Natural killer cell (primary cell): ENCODE measurements at places on chromosomes 12 and 14.
A peak's percentile ranks its signal among the peaks of the same experiment; 100 is the strongest.

- no peak for DNase-seq
Observed at GRCh38 chr14:50941151-50941550, 3.1 kb downstream of the PYGL start.

DNA sequence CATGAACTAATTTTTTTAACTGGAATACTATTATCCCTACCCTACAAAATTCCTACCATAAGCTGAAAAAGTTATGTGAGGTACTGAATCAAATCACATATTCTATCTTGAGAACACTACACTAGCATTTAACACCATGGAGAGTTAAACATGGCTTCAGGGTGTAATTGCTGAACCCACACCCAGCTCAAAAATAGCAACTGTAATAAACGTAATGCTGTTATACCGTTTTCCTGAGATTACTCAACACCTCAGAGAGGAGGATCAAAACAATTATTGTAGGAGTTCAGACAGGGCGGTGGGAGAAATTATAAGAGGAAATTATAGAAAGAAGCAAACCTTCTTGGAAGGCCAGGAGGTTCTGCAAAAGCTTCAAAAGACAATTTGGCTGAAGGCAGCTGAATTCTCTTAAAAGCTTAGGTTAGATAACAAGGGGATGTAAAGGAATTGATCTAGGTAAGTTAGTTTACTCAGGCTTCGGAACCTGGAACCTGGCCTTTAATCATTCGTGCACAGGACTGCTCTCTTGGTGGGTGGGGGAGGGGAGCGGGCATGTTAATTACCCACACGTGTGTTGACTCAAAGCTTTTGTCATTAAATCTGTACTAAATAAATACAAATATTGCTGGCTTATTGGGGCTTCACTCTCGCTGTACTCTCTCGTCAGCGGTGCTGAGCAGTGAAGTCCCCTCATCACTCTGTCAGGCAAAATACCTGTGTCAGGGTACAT is 12.1 kb upstream of the IPO8 start:
- no peak for DNase-seq

DNA sequence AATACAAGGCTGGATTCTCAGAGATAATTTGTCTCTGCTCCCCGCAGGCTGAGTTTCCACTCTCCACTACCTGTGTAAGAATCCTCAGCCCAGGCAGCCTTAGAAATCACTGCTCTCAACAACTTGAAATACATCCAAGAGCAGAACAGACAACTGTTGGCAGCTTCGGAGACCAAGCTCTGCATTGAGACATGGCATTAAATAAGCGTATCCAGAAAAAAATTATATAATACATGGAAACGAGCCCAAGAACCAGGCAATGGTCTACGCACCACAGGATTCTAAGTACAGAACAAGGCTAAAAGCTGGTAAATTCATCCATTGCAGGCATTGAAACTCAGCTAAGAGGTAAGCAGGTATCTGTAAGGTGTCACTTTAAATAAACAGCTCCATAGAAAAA is 165.5 kb upstream of the DIO3 start:
- no peak for DNase-seq

- DNase-seq, result no peak
Observed at GRCh38 chr12:29889737-29890136, 106.0 kb upstream of the TMTC1 start.

DNA sequence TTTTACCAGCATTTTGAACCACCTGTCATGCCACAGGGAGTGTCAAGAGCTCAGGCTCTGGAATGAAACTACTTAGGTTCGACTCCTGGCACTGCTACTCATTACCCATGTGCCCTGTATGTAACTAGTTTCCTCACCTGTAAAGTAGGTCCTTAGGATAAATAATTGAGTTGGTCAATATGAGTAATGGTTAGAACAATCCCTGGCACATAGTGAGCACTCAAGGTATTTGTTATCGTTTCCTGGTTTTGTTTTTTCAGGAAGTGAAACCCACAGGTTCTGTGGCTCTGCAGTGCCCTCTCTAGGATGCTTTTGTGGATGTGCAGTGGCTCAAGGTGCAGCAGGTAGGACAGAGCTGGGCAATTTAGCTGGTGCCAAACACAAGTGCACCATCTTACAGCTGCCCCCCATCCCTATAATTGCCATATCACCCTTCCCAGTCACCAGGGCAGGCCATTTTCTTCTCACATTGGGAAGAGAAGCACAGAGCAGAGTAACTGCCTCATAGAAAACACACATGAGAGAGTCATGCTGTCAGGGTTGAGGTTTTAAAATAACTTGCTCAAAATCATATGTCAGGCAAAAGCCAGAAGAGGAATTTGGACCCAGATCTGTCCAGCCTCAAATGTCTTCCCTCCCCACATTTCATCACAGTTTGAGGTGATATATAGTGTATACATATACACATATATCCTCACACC is 297.5 kb downstream of the RPAP3 start:
- DNase-seq, result peak; percentile 70

DNA sequence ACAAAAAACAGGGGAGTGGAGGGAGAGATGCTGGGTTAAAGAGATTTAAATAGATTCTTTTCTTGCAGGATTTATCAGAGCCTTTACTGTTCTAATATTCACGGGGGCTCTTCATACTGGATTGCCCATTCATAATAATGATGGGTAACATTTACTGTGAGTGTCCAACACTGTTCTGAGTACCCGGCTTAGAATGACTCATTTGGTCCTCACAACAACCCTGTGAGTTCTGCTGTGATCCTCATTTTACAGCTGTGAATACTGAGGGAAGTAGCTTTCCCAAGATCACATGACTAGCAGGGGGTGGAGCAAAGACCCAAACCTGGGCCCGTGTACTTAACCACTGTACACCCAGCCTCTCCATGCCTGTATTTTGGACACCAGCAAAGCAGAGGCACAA is 113.4 kb downstream of the NT5DC3 start:
- no peak for DNase-seq

DNA sequence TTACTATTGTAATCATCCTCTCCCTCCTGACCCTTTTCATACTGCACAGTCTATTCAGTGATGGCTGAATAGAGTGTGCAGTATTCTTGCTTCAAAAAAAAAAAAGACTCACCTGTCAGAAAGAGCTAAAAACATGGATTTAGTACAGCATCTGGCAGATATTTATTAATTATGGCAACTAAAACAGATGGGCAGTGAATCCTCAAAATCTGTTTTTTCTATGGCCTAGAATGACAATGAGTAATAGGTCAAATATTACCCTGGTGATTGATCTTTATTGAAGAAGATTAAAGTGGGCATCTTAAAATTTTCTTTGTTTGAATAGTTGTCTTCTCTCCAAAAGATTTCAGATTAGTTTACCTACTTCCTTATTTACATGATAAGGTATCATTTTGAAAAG is 543.6 kb downstream of the FOXG1 start:
- DNase-seq, result no peak

- no peak for DNase-seq
Observed at GRCh38 chr12:25307818-25308217, 57.1 kb upstream of the KRAS start.

GRCh38 chr14:64574371-64575107 is 24.8 kb downstream of the PPP1R36 start:
- DNase-seq, result no peak

DNA sequence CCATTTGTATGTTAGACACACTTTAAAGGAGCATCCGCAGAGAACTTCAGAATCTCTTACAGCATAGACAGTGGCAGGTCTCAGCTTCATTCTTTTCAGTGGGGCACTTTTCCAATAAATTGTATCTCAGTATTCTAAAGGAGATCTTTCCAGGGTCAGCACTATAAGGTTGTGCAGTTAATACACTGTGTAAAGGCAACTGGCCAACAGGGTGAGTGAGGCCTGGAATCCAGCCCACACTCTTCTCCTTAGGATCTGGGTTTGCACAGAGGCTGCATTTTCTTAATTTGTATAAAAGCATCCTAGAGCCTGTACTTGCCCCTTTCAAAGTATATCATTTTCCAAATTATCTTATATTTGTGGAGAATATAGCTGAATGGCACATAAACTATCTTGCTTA is 94.2 kb downstream of the MYF5 start:
- no peak for DNase-seq

DNA sequence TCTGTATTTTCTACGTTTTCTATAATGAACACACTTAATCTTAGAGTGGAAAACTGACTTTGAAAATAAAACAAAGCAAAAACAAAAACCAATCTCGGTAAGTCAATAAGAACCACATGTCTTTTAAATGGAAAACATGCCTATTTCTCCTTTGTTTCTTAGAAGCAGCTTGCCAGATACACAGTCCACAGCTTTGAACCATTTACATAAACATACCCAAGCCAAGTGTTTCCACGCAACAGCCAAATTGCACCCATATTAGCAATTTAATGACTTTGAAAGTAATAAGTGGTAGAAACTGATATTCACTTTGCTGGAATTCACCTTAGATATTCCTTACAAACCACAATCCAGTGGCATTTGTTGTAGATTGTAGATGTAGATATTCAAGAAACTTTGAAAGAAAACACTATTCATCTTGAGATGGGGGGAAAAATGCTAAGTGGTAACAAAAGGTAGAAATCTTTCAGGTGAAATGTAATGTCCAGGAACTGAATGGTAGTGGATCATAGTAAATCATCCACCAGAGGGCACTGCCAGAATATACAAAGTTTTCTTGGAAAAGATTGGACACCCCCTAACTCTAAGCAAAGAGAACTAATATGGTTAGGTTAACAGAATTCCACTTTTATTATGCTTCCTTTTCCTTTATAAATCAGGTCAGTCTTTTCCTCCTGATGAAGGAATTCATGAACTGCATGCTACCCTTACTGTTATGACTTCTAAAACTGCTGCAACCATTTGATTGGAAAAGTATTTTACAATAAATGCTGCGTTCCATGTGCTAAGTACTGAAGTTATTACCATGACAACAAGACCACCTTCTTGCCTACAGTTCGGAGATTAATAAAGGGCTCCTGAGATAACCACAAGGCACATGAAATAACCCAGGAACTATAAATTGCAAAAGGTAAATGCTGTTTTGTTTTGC is 69.8 kb downstream of the RERG start:
- DNase-seq, result peak; percentile 15

DNA sequence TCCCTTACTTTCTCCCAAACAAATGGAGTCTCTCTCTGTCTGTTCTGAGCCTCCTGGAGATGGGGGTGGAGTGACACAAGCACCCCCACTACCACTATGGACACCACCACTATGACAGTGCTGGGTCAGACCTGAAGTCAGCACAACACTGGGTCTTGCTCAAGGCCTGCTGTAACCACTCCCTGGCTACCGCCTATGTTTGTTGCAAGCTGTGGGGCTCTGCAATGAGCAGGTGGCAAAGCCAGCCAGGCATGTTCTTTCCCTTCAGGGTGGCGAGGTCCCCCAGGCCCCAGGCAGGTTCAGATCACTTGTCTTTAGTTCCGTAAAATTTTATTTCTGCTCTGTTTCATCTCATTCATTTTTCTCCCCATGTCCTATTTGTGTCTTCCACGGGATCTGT is 349.8 kb downstream of the TMEM121 start:
- DNase-seq, result no peak

DNA sequence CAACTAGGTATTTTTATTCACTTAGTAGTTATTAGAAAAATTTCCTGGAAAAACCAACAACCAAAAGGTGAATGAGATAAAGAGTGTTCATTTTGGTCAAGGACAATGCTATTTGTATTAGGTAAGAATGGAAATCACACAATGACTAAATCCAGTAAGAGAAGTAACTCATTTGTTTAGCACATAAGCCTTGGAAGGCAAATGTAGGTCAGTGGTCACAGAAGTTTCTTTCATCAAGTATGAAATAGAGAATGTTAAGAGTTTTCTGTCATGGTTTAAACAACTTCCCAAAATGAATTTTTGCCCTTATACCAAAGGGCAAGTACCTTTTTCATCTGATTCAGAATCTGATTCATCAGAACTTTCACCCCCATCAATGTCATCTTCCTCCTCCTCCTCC is 101.7 kb downstream of the KIF21A start:
- no peak for DNase-seq

GRCh38 chr12:11556682-11557081 is 92.8 kb upstream of the ETV6 start:
- no peak for DNase-seq

- DNase-seq, result no peak
Observed at GRCh38 chr12:112996501-112996900, 18.2 kb downstream of the OAS2 start.

DNA sequence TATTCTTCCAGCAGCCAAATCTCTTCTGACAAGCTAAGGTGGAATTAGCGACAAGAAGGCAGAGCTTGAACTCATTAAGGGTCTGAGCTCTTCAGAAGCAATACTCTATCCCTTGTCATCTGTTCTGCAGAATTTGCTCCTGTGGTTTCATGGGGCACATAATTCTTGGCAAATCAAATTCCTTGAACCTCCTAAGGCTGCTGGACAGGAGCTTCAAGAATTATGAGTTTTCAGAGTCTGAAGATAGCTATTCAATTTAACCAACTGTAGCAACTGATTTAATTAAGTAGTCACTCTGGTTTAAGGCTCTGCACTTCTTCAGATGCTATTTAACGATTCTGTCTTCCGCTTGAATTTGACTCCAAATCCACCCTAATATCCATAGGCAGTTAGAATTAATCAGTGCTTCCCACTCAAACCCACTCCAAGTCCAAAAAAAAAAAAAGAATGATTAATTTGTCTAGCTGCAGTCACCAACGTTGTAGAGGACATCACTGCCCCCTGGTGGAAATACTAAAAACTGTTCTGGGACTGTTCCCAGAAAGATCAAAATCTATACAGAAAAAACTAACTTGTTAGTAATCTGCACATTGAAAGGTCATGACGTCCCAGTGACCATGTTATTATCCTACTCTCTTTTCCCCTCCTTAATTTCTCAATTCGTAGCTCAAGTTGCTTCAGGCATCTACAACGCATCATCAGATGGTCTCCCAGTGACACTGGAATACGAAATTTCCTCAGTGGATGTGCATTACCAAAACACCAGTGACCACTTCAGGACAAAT is 169.9 kb downstream of the KIF21A start:
- DNase-seq, result peak; percentile 57

DNA sequence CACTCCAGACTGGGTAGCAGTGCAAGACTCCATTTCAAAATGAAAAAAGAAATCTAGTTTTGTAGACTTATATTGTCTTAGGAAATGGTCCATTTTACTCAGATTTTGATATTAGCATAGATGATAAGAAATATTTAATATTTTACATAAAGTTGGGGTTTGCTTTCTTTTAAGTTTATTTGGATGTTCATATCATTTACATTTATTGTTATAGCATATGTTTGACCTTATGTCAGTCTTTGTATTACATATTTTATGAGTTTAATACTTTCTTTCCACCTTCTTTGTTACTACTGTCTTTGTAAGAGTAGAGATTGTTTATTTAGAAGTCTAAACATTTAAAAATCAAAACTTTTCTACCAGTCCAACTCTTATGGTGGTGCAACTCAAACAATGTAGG is 162.7 kb upstream of the OTX2 start:
- no peak for DNase-seq

GRCh38 chr12:120489018-120489417 is 6.9 kb upstream of the DYNLL1 start:
- DNase-seq, result no peak
